ENCODE measurements at places on chromosomes 3 and 15.

DNA sequence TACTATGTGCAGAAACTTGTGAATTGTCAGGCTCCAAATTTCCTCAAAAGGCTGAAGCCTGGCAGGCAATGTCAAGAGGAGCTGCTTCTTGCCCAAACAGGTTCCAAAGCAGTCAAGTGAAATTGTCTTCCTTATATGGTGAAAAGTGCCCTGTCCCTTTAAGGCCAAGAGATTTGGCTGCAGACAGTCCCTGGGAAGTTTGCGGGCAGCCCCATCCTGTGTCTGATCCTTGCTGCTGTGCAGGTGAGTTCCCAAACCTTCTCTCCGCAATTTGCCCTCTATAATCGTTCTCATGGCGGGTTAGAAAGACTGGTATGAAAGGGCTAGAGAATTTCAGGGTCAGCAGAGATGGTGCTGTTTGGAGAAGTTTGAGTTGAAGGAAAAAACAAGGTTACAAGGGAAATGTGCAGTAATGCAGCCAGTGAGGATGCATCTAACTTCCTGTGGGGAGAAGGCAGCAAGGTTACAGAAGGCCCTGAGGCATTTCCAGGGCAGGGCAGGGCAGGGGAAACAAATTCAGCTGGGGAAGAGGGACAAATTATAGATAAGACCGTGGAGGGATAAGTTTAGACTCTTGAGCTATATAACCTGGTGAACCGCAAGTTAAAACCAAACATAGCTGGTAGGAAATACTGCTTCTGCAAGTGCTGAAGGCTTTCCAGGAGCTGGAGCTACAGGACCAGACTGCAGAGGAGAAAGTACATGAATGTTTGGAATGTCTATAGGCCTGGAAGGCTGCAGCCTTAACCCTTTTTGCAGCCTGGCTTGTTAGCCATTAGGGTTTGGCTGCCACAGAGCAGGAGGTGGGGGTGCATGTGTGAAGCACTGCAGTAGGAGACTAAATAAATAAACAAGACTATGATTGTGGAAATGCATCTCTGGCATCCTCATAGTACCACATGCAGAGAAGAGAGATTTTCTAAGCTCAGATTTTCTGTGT lies 256.2 kb upstream of the IL12A start:
- no peak for DNase-seq

DNA sequence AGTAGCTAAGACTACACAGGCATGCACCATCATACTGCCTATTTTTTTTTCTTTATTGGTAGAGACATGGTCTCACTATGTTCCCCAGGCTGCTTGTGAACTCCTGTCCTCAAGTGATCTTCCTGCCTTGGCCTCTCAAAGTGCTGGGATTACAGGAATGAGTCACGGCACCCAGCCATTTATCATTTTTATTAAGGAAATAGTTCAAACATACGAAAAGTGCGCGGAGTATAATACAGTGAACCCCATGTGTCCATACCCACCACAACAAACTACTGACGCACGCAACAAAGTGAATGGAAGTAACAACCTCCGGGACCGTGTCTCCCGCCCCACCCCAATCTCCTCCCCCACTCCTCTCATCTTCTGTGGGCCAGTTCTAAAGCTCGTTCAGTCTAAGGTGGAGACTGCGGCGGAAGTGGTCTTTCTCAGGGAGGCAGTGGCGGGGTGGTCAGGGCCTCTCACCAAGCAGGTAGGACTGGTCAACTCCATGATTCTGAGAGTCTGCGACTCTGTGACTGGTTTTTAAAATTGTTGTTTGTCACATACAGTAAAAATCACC lies 42.1 kb downstream of the DNAJB8 start:
- no peak for DNase-seq

- no peak for DNase-seq
These were observed 22.6 kb downstream of the DPH3 start for GRCh38 chr3:16242177-16242576.

DNA sequence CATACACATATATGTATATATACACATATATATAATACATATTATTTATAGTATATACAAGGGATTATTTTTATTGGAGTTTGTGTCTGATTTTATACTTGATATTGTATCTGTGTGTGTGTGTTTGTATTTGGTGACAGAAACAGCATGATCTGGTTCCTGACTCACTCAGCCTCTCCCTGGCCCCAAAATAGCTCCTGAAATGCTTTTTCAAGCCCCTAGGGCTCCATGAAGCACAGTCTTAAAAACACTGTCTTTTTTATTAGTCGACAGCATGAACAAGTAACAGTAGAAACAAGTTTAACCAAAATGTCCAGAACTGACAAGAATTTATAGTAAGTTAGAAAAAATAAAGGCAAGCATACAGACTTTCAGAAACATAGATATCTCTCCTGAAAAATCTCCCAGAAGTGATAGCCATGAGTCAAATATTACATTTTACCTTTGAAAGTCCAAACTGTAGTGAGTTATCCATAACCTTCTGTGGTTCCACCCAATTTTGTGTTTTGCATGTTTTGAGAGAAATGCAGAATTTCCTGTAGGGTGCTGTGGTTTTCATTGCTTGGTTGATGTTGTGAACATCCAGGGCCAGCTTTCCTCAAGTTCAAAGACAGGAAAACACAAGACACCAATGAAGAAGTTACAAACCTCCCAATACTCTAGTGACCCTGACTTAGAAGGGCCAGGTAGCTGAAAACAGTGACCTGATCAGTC lies 98.5 kb upstream of the CCDC80 start:
- no peak for DNase-seq

DNA sequence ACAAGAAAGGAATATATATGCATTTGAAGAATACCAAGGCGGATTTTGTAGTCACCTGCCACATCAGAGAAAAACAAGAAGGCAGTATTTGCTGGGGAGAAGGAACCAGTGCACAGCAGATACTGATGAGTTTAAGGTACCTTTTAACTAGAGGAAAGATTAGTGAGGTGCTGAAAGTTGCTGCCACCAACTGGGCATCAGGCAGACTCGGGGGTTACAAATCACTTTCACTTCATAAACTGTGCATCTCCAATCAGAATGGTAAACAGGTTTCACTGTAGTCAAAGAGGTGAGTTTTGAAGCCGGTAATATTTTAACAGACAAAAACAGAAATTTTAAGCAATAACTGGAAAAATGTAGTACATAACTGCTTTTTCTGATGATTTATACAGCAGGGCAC lies 4.1 kb downstream of the FBN1 start:
- DNase-seq = no peak

- DNase-seq = no peak
These were observed 62.9 kb downstream of the SERPINI1 start for GRCh38 chr3:167798443-167798842.

Measured in stimulated activated CD8-positive, alpha-beta memory T cell treated with anti-CD3 and anti-CD28 coated beads, Interleukin-4, amount 100 ng/mL, for 4 hours (primary cell).